CD4-positive, alpha-beta T cell treated with Interleukin-6 at 100 ng/mL for 8 hours (primary cell): ENCODE measurements at places on chromosomes 7 and 10.

DNA sequence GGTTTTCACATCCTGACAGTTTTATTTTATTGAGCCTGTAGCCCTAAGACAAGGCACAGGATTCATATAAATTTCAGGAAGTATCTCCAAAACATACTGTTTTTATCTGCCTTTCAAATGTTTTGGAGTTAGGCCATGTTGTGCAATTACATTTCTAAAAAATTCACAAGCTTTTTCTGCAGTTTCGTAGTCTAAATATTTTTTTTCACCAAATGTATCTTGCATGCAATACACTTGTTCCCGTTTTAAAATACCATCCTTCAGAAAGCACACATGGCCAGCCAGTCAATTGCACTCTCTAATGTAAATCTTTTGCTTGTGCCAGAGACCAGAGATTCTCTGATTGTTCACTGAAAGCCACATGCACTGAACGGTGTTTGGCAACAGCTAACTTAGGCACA is 161.5 kb upstream of the PRKCQ start:
- DNase-seq, result no peak

GRCh38 chr10:128416231-128416630 is 290.0 kb upstream of the MKI67 start:
- no peak for DNase-seq

- no peak for DNase-seq
These were observed 34.4 kb downstream of the POLR1F start for GRCh38 chr7:19674266-19674960.

DNA sequence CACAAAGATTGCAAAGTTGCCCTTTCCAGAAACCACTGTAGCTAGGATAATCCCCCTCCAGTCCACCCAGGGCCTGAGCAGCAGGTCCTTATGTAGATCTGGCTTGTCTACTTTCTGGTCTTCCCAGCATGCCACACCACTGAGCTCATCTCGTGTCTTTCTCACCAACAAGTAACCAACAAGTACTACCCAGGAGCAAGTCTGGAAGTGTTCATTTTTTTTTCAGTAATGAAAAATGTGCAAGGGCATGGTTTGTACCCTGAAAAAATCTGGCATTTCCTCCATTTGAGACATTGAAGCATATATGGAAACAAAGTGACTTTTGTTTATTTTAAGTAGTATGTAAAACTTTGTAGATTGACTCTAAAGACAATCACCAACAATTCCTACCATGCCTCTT is 120.8 kb downstream of the INHBA start:
- no peak for DNase-seq

GRCh38 chr7:11698384-11698871 is 133.6 kb downstream of the THSD7A start:
- no peak for DNase-seq
